ENCODE measurements at places on chromosomes 11 and 22.

- no peak for DNase-seq
Observed at GRCh38 chr11:134025082-134025429, 43.8 kb upstream of the JAM3 start.

- DNase-seq: no peak
Observed at GRCh38 chr11:112212710-112213109, 13.5 kb upstream of the PTS start.

GRCh38 chr11:111400595-111400994 is 21.5 kb upstream of the POU2AF1 start:
- no peak for DNase-seq

DNA sequence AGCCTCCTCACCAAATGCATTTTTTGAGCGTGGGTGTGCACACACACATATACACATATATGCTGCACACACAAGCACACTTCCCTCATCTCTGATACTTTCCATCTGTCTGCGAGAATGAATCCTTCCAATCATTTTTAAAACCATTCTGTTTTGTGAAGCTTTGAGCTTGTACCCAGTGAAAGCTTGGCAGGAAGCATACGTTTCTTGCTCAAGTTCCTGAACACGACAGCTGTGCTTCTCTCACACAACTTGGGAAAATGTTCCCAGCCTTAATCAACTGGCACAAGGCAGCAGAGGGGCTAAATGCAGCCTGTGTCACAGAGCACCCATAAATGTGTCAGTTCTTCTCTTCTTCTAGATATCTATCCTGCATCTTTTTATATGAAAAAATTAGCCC is 524.0 kb upstream of the KIRREL3 start:
- no peak for DNase-seq

DNA sequence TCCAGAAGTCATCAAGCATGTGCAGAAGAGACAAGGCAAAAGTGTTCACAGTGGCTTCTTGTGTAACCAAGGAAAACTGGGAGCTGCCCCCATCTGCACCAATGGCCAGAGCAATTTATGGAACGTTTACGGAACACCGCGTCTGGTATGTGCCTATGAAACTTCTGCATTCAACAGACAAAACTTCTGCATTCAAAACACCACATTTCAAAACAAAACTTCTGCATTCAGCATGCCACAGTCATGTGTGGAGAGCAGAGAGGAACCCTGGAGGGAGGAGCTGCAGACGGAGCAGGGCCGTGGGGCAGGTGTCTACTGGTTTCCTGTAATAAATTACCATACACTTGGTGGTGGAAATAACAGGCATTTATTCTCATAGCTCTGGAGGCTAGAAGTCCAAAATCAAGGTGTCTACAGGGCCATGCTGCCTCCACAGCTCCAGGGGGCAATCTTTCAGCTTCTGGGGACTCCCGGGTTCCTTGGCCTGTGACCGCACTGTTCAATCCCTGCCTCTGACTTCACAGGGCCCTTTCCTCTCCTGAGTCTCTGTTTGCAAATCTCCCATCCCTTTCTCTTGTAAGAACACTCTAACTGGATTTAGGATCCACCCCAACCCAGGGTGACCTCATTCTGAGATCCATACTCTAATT is 32.2 kb downstream of the RPL3 start:
- DNase-seq: no peak

- DNase-seq: peak; percentile 84
Observed at GRCh38 chr22:50363166-50363802, 20.2 kb downstream of the PPP6R2 start.

DNA sequence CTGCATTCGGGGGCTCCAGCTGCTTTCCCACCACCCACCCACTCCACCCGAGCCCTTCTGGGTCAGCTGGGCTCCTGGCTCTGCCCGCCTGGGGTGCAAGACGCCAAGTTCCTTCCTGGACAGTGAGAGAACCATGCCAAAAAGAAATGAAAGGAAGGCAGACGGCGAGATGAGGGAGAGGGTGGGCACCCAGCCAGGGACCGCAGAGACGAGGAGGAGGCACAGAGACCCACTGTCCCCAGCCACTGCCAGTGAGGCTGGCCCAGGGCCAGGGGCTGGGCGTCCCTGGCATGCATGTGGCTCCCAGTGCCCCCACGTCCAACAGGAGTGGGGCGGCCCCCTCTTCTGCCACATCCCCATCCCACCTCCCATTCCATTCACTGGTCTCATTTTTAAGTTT is 10.8 kb upstream of the CD81 start:
- no peak for DNase-seq

DNA sequence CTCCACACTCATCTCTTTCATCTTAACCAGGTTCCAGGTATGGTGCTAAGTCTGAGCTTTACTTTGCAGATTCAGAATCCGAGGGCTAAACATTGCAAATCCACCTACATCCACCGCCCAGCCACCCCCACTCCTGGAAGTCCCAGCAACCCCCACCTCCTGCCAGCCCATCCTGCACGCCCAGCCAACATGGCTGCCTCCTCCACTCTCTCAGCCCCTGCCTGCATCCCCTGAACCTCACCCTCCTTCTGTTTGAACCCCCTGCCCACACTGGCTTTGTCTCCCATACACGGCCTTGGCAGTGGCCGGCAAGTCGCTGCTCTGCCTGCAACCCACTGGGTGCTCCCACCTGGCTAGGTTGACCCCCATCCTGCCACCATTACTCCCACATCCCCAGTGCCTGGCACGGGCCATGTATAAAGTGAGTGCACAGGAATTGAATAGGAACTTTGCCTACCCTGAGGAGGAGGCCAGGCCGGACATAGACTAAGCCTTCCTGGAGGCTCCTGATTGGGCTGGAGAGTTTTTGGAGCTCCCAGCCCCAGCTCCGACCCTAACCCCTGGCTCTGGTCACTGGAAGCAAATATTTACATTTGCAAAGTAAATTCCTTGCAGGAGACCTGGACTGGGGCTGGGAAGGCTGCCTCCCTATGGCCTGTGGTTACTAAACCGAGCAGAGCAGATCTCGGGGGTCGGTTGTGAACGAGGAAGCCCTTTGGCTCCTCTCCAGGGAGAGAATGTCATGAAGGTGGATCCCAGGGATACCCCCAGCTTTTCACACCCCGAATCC is 14.4 kb downstream of the EMID1 start:
- no peak for DNase-seq

- no peak for DNase-seq
Observed at GRCh38 chr11:134363592-134363991, 31.8 kb downstream of the GLB1L2 start.

DNA sequence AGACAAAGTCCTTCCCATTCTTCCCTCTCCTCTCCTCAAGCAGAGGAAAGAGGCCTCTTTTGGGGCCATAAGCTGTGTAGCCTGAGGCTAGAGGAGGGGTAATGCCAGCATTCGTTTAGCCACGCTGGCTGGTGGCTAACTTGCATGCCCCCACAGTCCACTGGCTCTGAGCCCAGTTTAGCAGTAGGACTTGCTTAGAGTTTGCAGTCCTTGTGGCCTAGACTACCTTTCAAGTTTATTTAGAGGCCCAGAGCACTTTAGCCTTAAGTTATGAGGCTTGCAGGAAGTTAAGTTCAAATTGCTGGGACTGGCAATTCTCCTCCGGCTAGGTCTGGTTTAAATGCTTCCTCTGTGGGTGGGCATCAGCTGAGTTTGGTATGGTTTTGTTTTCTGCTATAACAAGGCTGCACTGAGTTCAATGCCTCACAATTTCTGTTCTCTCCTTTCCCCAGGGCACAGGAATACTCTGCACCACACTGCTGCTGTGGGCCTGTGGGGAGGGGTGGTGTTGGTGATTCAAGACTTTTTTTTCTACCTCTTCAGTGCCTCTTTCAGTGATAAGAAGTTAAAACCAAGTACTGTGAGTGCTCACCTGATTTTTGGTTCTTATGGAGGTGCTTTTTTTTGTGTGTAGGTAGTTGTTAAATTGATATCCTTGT is 281.0 kb upstream of the C11orf87 start:
- no peak for DNase-seq

DNA sequence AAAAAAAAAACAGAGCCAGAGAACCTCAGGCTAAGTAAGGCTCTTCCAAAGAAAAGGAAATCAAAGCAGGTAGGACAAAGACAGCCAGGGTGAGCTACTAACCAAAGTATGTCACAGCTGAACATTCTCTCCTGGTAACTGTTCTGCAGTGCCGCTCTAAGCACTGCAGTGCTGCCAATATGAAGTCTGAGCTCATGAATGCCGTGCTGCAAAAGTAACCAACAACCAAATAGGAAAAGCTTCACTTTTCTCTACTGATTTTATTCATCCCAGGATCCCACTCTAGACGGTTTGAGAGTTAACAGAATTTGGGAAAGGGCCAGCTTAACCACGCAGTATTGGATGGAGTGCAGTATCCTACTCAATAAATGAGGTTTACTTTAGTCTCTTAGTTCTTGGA is 3.5 kb downstream of the SIK3 start:
- peak; percentile 70 for DNase-seq

- DNase-seq: no peak
Observed at GRCh38 chr11:22343371-22344032, 5.3 kb downstream of the SLC17A6 start.

- DNase-seq: no peak
Observed at GRCh38 chr11:105296386-105296785, 156.8 kb upstream of the CARD18 start.

DNA sequence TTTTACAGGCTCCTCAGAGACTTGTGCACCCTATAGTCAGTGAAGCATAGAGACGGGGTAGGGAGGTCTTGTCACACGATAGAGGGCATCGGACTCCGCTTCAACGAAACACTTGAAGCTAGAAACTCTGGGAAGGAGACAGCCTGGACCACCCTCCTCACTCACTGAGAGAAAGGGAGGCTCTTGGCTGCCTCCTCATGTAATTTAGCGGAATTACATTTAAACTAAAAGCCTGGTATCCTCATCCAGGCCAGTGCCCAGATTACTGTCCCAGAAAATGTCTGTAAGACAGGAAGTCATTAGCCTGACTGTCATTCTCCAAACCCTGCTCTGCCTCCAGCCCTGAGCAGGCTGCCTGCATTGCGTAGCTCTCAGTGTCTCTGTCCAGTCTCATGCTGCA is 36.0 kb downstream of the TTLL1 start:
- no peak for DNase-seq

DNA sequence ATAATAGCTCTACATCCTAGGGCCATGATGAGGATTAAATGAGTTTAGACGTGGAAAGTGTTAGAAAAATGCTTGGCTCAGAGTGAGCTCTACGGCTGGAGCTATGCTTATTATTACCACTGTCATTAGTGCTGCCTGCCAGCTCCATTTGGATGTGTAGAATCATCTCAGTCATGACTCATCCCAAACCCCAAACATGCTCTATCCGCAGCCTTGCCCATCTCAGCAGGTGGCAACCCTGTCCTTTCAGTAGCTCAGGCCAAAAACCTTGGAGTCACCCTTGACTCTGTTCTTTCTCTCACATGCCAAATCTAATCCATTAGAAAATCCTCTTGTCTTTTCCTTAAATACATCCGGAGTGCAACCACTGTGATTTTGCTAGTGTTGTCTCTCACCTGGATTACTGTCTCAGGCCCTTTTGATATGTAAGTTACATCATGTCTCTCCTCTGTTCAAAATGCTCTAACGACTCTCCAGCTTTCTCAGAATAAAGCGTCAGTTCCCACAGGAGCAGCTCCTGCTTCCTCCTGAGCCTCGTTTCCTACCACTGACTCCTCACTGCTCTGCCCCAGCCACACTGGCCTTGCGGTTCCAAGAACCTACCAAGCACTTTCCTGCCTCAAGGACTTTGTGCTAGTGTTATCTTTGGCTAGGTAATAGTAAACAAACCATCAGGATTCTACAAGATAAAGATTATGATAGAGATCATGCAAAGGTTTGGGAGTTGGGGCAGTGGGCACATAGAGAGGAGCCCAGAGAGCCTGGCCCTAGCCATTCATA is 10.5 kb upstream of the CHRM1 start:
- DNase-seq: no peak

DNA sequence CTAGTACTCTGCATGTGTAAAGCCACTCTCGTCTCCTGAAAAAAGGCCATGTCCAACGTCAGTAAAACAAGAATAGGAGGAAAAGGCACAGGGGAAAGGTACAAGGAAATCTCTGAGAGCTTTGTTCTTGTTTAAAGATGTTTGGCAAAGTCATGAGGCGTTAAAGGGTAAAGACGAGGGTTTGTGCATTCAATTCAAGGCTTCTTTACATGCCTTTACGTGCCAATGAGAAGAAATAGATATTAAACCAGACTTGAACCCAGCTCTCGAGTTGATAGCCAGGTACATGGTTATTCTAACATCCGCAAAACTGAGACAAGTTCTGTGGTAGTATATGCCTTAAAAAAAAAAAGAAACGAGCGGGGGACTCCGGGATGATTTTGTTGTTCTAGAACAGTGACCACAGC is 704 bp upstream of the CFL1 start:
- no peak for DNase-seq

DNA sequence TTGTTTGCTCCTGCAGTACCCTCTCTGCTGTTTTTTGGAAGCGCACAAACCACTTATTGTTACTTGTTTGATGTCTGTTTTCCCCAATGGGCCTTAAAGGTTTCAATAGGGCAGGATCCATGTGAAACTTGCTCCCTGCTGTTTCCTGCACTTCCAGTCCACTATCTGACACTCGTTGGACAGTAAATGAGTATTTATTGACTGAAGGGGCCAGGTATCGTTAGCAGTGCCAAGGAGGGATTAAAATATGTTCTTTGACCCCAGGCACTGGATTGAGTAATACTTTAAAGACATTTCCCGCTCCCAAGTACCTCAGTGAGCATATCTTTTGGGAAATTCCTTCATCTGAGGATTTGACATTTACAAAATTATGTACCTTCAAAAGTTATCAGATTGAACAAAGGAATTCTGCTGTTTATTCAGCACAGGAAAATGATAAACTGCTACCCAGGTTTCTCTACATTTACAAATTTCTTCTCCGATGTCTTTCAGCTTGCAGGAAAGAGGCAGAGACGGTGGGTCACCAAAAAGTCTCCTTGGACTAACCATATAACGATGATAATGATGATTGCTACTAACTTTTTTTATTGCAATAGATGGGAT is 23.3 kb upstream of the OR9Q2 start:
- no peak for DNase-seq

GRCh38 chr11:9019861-9020260 is 16.1 kb upstream of the NRIP3 start:
- no peak for DNase-seq

DNA sequence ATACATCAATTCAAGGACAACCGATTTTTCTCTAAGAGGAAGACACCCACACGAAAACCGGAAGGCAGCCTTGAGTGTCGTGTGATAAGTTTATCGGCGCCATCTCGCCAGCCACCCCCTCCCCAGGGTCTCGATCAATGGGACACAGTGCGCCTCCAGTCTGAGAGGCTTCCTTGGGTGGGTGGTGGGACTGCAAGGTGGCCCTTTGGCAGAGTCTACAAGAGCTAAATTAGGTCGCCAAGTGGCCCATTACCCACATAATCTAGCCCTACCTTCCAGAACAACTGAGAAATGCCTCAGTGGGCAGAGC is 64.0 kb downstream of the CD6 start:
- DNase-seq: no peak

- no peak for DNase-seq
Observed at GRCh38 chr11:130802567-130802966, 113.7 kb downstream of the SNX19 start.

Measured in cerebellar cortex (tissue), 1 donor.